ENCODE measurements at places on chromosomes 7 and 10. TPM values are rescaled to one million over a fixed set of nuclear protein-coding genes. Genes with fewer than 3 reads are reported as not detected.
A peak's percentile ranks its signal among the peaks of the same experiment; 100 is the strongest.

GRCh38 chr7:19377611-19378344 lies 232.6 kb upstream of the FERD3L start:
- H3K4me3 ChIP-seq: no peak overlapping the region
- H3K27ac ChIP-seq: no peak overlapping the region
- no peak for DNase-seq

DNA sequence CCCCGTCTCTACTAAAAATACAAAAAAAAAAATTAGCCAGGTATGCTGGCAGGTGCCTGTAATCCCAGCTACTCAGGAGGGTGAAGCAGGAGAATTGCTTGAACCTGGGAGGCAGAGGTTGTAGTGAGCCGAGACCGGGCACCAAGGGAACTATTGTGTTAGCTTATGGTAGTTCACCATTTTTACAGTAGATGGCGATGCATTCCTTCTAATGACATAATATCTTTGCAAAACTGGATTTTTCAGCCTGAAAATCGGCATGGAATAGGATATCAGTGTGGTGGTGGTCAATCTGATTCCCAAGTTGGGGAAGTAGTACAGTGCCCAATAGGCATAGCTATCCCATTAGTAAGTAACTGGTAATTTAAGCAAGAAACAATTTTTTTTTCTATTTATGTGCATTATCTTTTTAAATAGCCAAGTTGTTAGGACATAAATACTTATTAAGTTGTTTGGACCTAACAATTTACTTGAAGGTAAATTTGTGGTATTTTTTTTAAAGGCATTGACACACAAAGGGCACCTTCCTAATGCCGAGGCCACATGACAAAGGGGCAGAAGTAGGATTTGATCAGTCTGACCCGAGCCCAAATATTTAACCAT lies 17.6 kb upstream of the IMPDH1 start:
- H3K27ac ChIP-seq: no peak overlapping the region
- H3K4me1 ChIP-seq: no peaks in the 10 kb centered on the region
- H3K36me3 ChIP-seq: no peaks in the 10 kb centered on the region
- no peak overlapping the region for H3K4me3 ChIP-seq
- no peaks in the 10 kb centered on the region for H3K27me3 ChIP-seq
- DNase-seq: no peak

DNA sequence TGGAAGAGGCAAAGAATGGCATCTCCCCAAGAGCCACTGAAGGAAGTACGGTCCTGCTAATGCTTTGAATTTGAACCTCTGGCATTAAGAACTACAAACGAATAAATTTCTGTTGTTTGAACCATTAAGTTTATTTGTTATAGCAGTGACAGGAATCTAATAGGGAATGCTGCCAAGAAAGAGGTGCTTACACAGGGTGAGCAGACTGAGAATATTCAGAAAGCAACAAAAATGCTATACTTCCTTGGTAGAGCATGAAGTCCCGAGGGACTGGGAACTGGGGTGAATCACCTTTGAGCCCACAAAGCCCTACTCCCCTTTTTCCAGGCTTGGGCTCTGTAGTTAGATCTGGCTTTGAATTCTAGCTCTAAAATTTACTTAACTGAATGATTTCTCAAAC lies 45.0 kb downstream of the PANK1 start:
- no peak overlapping the region for H3K4me3 ChIP-seq
- H3K27me3 ChIP-seq: no peaks in the 10 kb centered on the region
- H3K27ac ChIP-seq: no peak overlapping the region
- no peaks in the 10 kb centered on the region for H3K36me3 ChIP-seq
- no peak for DNase-seq

DNA sequence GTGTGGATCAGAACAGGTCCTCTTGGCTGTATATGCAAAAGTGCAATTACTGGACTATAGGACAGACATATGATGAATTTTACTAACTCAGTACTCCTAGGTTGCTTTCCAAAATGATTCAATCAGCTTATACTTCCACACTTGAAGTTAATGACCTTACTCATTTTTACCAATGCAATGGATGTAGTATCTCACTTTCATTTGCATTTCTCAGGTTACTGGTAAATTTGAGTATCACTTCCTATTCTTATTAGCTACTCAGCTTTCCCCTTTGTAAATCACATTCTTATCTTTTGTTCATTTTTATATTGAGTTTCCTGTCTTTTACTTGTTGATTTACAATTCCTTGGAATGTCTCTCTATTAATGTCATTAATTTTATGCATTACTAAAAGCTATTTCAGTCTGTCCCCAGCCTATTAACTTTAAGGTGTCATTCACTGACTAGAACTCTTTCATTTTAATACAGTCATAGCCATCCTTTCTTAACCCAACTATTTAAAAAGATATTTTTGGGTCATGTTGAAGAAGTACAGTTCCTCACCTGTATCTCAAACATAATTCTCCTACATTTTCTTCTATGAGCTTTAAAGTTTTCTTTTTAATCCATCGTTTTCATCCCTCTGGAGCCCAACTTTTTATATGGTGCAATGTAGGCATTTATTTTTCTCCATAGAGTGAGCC lies 88.6 kb downstream of the VIM start:
- H3K4me3 ChIP-seq: no peak overlapping the region
- DNase-seq: no peak
- H3K36me3 ChIP-seq: no peaks in the 10 kb centered on the region
- H3K4me1 ChIP-seq: no peaks in the 10 kb centered on the region
- no peak overlapping the region for H3K27ac ChIP-seq

DNA sequence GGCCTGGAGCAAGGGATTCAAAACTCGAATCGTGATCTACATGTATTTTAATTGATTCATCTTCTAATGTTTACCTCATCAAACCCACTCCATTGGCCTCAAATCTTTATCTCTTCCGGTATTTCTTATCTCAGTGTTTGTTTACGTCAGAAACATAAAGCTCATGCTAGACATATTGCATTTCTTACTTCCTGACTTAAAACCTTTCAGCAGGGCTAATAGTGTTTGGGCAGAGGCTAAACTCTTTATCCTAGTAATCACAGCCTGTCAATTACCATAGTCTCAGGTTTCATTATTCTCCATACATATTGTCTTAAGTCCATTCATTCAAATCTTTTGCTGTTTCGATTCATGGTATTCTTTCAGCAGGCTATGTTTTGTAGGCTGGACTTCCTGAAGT lies 81.3 kb upstream of the AGR3 start:
- no peaks in the 10 kb centered on the region for H3K36me3 ChIP-seq
- DNase-seq: no peak
- H3K27ac ChIP-seq: no peak overlapping the region

GRCh38 chr7:48140001-48140681 lies 31.1 kb upstream of the ABCA13 start:
- no peak overlapping the region for H3K4me3 ChIP-seq
- no peak overlapping the region for H3K27ac ChIP-seq
- H3K4me1 ChIP-seq: no peaks in the 10 kb centered on the region
- H3K36me3 ChIP-seq: no peaks in the 10 kb centered on the region
- DNase-seq: no peak

GRCh38 chr10:131745591-131745990 lies 155.2 kb upstream of the PPP2R2D start:
- no peaks in the 10 kb centered on the region for H3K27me3 ChIP-seq
- no peak overlapping the region for H3K4me3 ChIP-seq
- H3K36me3 ChIP-seq: no peaks in the 10 kb centered on the region

DNA sequence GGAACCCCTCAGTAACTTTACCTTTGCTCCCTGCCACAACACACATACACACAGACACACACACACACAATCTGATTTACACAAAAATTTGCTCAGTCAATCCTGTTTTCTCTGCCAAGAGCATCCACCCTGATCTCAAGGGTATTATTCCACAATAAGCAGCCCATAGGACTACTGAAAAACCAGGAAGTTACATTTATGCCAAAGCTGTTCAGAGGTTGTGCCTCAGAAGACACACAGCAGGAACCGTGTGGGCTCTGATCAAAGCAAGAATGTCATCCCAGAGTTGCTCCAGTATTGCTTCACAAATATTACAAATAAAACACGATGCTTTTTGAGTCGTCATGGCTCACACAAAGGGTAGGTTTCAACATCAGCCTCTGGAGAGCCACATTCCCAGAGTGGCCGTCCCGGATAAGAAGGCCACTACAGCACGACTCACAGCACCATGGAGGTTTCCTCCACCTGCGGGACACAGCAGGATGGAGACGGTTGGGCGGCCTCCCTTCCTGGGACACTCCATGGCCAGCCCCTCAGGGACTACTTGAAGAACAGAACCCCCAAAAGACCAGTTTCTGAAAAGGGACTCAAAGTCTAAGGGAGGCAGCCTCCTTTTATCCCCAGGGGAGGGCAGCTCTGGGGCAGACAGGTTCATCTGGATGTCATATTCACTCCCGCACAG lies 1.6 kb downstream of the AIFM2 start:
- peak overlapping the region; percentile 82 for H3K27ac ChIP-seq
- no peaks in the 10 kb centered on the region for H3K36me3 ChIP-seq
- H3K4me3 ChIP-seq: peak overlapping the region; percentile 61
- H3K4me1 ChIP-seq: no peaks in the 10 kb centered on the region

GRCh38 chr10:72244573-72245038 lies 28.5 kb upstream of the ASCC1 start:
- H3K27ac ChIP-seq: peak overlapping the region; percentile 66
- H3K4me1 ChIP-seq: peaks cover 18% of the 10 kb centered on the region
- no peaks in the 10 kb centered on the region for H3K27me3 ChIP-seq
- H3K4me3 ChIP-seq: no peak overlapping the region
- H3K36me3 ChIP-seq: no peaks in the 10 kb centered on the region
- no peak for DNase-seq

DNA sequence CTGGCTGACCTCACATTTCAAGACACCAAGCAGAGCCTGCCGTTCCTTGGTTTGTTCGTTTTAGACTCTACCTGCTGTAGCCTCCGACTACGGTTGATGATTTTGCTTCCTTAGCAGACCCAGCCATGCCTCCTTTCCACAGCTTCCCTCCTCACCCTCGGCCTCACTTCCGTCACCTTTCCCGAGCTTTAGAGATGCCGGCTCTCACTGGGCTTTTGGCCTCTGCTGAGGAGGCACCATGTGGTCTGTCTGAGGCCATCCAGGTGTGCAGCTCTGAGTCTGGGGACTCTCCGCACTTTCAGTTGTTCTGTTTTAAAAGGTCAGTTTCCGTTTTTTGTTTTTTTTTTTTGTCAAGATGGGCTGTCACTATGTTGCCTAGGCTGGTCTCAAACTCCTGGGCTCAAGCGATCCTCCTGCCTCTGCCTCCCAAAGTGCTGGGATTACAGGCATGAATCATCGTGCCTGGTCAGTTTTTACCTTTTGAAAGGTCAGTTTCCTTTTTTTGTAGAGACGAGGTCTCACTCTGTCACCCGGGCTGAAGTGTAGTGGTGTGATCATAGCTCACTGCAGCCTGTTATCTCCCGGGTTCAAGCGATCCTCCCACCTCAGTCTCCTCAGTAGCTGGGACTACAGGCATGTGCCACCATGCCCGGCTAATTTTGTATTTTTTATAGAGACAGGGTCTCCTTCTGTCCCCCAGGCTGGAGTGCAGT lies 11.7 kb downstream of the ORAI2 start:
- H3K27ac ChIP-seq: no peak overlapping the region
- no peak overlapping the region for H3K4me3 ChIP-seq
- no peaks in the 10 kb centered on the region for H3K4me1 ChIP-seq
- H3K36me3 ChIP-seq: no peaks in the 10 kb centered on the region
- DNase-seq: no peak

- H3K36me3 ChIP-seq: no peaks in the 10 kb centered on the region
- no peaks in the 10 kb centered on the region for H3K27me3 ChIP-seq
- H3K4me1 ChIP-seq: no peaks in the 10 kb centered on the region
- no peak overlapping the region for H3K27ac ChIP-seq
- H3K4me3 ChIP-seq: no peak overlapping the region
Observed at GRCh38 chr7:120395526-120396019, 122.6 kb downstream of the KCND2 start.

DNA sequence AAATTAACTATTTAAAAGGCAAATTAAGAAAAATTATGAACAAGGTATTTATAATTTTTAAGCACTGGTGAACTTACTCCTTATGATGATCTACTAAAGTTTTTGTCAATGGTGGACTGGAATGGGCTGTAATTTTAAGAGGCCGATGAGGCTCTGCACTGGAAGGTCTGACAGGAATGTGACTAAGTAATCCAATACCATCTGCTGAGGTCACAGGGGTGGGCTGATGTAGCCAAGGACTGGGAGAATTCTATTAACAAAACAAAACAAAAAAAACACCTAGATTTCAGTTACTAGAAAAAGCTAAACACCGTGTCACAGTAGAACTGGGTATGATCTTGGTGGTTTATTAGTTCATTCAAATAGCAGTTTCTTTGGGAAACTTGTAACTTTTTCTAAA lies 75.9 kb downstream of the NRBF2 start:
- H3K27me3 ChIP-seq: no peaks in the 10 kb centered on the region
- peaks cover 16% of the 10 kb centered on the region for H3K4me1 ChIP-seq
- no peak for DNase-seq

DNA sequence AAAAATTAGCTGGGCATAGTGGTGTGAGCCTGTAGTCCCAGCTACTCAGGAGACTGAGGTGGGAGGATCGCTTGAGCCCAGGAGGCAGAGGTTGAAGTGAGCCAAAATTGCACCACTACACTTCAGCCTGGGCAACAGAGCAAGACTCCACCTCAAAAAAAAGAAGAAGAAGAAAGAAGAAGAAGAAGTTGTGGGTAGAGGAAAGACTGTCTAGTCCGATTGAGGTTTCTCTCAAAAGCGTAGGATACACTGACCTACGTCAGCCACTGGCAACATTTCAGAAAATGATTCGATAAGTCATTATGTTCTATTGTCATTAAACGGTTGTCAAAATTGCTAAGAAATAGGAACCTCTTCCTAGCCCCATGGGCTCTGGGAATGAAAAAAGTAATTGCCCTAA lies 22.3 kb upstream of the RHBDD2 start:
- no peaks in the 10 kb centered on the region for H3K4me1 ChIP-seq
- no peaks in the 10 kb centered on the region for H3K36me3 ChIP-seq
- no peaks in the 10 kb centered on the region for H3K27me3 ChIP-seq
- DNase-seq: no peak
- no peak overlapping the region for H3K27ac ChIP-seq

- H3K4me3 ChIP-seq: no peak overlapping the region
- DNase-seq: no peak
Observed at GRCh38 chr7:120407010-120407409, 134.0 kb downstream of the KCND2 start.

DNA sequence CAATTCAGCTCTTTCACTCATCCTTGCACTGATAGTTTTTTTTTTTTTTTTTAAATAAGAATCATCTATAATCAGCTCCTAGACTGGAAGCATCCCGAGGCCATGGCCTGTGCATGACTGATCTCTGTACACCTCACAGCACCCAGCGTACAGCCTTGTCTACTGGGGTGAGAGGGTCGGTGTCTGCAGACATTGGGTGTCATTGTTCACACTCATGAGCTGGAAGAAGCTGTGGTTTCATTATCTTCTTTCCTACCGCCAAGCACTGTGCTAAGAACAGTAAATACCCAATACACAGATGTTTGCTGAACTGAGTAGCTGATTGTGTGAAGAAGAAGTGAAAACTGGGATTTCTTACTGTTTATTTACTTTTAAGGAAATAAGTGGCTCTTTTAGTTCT lies 123.6 kb downstream of the CLEC2L start:
- no peak for DNase-seq
- H3K4me3 ChIP-seq: no peak overlapping the region
- no peaks in the 10 kb centered on the region for H3K27me3 ChIP-seq
- no peaks in the 10 kb centered on the region for H3K36me3 ChIP-seq
- H3K27ac ChIP-seq: no peak overlapping the region

The ASAH2B gene
- total RNA-seq: 2.6 TPM

The ANXA8 gene
- 29.4 TPM for total RNA-seq

The ADCYAP1R1 gene
- 4.1 TPM for total RNA-seq

The PKD2L1 gene
- 1.5 TPM for total RNA-seq

The KIAA1217 gene
- total RNA-seq: 19.7 TPM

The C10orf90 gene
- 30.4 TPM for total RNA-seq

The MYO3A gene
- 0.29 TPM for total RNA-seq

The OPN1SW gene
- not detected for total RNA-seq

Measured in breast epithelium (tissue), 4 donors.